ENCODE measurements at places on chromosomes 12 and 14. TPM values are rescaled to one million over a fixed set of nuclear protein-coding genes. Genes with fewer than 3 reads are reported as not detected.

NTN4 gene
- 137 TPM for polyA plus RNA-seq

DNA sequence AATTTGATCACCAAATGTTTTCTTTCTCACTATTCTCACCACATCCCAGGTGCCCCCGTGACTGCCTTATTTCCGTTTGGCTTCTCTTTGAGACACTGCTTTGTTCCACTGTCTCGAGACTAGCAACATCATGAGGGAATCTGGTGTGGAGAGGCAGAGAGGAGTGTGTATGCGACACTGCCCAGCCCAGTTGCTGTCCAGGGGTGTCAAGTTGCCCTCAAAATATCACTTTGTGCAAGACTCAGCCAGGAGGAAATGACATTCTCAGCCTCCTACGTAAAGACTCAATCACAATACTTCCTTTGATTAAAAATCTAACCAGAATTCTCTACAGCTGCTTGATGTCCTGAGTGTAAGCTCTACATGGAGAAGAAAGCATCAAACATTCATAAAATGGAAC, 48.2 kb upstream of the EEA1 start:
- DNase-seq, result no peak

GRCh38 chr14:55339770-55340169, 68.5 kb downstream of the FBXO34 start:
- DNase-seq, result no peak

DNA sequence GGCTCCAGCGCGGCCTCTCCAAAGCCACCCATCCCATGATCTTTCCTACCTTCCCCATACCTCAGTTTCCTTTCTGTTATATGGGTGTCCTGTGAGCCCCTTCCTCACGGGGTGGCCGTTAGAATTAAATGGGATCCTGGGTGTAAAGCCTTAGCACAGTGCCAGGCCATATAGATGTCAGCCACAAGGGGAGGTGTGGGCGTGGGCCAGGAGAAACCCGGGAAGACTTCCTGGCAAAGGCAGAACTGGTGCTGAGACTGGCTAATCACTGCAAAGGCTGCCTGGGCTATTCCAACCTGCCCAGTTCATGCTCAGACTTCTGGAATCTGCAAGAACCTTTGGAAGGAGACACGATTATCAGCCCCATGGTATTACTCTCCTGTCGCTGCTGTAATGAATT, 11.0 kb upstream of the NCOR2 start:
- DNase-seq, result no peak

- DNase-seq, result no peak
Measured at GRCh38 chr14:54711812-54712464, 145.0 kb downstream of the SAMD4A start.

CCND2 gene
- polyA plus RNA-seq, result 44.7 TPM

GRCh38 chr12:101969-102878, 35.7 kb downstream of the IQSEC3 start:
- no peak for DNase-seq

MIP gene
- not detected for polyA plus RNA-seq

- no peak for DNase-seq
Measured at GRCh38 chr12:54068418-54069070, 14.9 kb downstream of the HOXC4 start.

GRCh38 chr14:56694609-56695008, 115.0 kb downstream of the TMEM260 start:
- no peak for DNase-seq

DNA sequence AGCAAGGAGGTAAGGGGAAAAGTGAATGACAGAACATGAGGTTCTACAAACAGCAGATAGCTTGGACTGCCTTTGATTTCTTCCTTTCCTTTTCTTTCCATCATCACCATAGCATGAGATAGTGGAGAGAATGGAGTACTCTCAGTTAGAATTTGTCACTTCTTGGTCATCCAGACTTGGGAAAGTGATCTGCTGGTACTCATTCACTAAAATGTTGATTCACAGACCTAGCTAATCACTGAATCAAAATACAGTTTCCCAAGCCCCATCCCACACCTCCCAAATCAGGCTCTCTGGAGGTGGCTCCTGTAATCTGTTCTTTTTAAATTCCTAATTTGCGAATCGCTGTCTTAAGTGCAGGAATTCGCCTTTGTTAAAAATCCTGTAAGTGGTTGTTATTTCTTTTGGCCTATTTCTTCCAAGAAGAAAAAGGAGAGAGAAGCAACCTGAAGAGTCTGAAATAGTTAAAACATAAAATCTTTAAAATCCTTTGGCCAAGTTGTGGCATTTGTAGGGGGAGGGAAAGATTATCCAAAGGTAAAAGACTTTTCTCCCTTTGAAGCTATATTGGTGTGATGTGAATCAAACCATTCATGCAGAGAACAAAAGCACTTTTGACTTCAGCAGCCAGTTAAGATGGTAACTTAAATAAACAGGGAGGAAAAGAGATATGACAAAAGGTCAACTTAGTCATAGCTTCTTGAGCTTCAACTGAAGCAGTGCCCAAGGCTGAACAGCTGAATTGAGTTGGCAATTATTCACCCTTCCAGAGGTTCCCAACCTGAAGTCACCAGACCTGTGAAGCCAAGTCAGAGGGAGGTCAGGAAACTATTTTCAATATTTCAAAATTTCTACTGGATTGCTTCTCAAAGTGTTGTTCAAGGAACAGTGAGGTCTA, 255.1 kb upstream of the KRR1 start:
- DNase-seq, result no peak

DNA sequence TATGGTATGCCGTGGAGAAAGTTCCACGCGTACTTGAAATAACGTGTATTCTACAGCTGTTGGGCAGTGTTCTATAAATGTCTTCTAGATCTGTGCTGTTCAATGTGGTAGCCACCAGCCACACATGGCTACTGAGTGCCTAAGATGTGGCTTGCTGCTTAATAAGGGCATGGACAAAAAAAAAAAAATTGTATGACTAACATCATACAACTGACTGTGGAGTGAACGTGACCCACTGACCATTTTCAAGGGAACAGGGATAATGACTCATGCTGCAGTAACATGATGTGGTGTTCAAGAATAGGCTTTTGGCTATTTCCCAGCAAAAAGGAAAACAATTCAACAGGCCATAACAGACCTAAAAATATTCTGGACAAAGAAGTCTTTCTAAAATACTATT, 13.0 kb downstream of the ATG14 start:
- no peak for DNase-seq

COCH gene
- polyA plus RNA-seq, result 3.1 TPM

DNA sequence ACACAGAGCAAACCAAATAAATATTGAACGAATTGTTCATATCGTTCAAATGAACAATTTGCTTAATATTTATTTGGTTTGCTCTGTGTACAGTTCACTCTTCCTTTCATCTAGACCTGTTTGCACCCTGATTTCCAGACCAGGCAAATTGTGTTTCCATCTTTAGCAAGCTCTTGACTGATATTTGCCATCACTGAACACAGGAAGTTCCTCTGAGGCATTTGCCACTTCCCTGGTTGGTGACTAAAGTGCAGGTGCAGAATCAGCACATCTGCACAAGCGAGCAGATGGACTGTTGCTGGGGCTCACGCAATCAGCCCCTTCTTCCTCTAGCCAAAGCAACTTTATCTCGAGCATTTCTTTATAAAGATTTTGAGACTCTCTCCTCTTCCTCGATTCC, 112.9 kb downstream of the DAAM1 start:
- DNase-seq, result no peak

- DNase-seq, result peak; percentile 58
Measured at GRCh38 chr14:74612350-74613021, 449 bp upstream of the LTBP2 start.

ACSS3 gene
- 18.4 TPM for polyA plus RNA-seq

Data from right renal pelvis (tissue), 4 donors.